Fibroblast of skin of back (primary cell): ENCODE measurements at places on chromosomes 1 and 21.
A peak's percentile ranks its signal among the peaks of the same experiment; 100 is the strongest.

- DNase-seq = peak; percentile 13
These were observed 312.3 kb upstream of the FAM78B start for GRCh38 chr1:166479052-166479631.

DNA sequence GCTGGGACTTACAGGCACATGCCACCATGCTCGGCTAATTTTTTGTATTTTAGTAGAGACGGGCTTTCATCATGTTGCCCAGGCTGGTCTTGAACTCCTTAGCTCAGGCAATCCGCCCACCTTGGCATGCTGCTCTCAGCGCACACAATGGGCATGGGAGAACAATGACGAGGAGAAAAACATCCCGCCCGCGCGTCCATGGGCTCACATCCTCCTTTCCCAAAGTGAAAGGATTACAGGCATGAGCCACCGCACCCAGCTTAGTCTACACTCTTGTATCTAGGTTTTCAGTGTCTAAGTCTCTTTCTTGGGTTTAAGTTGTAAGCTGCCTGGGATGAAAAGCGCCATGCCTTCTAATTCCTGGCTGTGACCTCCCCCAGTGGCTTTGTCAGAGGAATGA lies 37.9 kb downstream of the CDK18 start:
- no peak for DNase-seq

DNA sequence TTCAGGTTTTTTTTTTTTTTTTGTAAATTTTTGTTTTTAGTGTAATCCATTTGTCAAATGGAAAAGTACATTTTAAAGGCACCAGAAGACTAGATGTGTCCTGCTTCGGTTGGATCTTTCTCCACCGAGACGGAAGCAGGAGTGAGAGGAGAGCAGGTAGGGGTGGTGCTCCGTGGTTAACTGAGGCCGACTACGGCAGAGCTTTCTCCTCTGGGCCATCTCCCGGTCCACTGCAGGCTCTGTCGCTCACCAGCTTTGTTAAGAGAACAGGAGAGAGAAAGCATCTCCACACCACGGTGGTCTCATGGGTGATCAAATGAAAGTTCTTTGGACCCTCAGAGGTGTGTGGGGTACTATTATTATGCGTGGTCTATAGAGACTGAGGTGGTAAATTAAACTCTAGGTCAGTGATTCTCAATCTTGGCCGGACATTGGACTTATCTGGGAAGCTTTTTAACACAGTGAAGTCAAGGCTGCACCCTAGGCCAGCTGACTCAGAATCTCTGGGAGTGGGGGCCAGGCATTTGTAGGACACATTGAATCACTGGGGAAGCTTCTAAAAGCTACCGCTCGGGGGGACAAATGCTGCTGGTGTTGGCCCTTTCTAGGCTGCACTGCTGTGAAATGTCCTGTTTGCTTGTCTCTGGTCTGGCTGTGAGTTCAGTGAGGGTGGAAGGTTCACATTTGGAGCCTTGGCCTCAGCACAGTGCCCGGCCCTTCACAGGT lies 25.0 kb downstream of the ABCA4 start:
- DNase-seq = peak; percentile 41

DNA sequence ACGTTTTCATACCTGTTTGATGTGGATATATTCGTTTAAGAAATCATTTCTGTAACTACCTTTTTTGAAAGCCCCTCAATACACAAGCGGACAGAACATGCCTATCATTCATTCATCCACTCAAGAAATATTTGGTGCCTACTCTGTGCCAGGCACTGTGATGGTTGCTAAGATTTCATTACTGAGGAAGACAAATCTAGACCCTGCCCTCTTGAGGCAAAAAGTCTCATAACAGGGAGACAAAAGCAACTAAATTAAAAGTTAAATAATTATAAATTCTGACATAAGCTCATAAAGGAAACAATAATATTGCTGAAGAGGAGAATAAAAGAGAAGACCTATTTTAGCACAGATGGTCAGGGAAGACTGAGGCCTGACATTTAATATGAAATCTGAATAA lies 203.5 kb upstream of the ZNHIT6 start:
- peak; percentile 16 for DNase-seq

- DNase-seq = no peak
These were observed 224.9 kb downstream of the PTPRU start for GRCh38 chr1:29461115-29461739.

GRCh38 chr1:211643324-211644212 lies 31.9 kb downstream of the NEK2 start:
- peak; percentile 27 for DNase-seq

GRCh38 chr1:217053676-217054075 lies 330.4 kb upstream of the ESRRG start:
- no peak for DNase-seq

- DNase-seq = no peak
These were observed 22.6 kb upstream of the NOS1AP start for GRCh38 chr1:162046921-162047320.

DNA sequence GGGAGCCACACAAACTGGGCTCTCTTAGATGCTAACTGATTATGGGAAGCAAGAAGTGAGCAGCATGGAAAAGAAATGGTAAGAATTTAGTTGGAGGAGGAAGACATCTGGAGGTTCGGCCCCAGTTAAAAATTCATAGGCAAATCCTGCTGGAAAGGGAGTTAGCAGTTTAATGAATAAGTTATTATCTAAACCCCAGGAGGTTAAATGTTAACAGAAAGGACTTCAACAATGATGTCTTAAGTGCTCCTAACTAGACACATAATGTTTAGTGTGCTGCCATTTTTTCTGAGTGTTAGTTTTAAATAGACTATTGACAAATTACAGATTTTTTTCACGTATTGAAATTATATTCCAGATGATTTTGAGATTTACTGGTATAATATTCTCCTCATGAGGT lies 1265.3 kb upstream of the ADGRL2 start:
- no peak for DNase-seq

GRCh38 chr21:31948676-31949075 lies 75.9 kb downstream of the HUNK start:
- DNase-seq = no peak

DNA sequence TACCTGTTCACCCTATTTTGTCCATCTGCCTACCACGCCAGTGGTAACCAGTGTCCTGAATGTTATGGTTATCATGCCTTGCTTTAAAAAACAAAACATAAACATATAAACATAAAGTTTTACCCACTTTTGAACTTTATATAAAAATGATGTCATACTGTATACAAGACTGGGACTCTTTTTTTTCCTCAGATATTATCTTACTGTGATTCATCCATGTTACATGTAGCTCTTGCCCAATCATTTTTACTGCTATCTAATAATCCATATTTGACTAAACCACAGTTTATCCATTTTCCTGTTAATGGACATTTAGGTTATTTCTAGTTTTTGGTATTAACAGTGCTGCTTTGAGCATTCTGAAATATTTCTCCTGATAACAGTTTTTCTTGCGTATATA lies 78.8 kb downstream of the GPR161 start:
- DNase-seq = peak; percentile 4

DNA sequence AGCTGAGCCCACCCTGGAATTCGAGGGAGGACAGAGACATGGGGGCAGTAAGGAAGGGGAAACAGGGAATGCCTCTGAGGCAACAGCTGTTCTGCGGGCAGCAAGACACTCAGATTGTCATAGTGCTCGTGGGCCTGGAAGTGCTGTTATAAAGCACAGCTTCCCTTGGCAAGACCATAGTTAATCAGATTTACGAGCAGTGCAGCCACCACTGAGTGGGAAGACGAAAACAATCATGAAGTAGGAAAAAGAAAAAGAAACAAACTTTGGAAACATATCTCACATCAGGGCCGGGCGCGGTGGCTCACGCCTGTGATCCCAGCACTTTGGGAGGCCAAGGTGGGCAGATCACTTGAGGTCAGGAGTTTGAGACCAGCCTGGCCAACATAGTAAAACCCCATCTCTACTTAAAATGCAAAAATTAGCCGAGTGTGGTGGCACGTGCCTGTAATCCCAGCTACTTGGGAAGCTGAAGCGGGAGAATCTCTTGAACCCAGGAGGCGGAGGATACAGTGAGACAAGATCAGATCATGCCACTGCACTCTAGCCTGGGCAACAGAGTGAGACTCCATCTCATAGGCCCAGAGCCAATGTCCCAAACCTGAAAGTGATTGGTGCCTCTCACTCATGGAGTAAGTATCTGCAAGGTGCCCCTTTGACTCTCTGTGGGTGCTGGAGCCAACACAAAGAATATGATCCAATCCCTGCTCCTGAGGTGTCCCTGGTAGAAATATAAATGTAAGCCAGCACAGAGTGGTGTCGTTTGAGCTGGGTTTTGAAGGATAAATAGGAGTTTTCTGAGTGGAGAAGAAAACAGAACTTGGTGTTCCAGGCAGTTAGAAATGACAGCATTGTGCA lies 55.6 kb upstream of the GPR153 start:
- DNase-seq = no peak

DNA sequence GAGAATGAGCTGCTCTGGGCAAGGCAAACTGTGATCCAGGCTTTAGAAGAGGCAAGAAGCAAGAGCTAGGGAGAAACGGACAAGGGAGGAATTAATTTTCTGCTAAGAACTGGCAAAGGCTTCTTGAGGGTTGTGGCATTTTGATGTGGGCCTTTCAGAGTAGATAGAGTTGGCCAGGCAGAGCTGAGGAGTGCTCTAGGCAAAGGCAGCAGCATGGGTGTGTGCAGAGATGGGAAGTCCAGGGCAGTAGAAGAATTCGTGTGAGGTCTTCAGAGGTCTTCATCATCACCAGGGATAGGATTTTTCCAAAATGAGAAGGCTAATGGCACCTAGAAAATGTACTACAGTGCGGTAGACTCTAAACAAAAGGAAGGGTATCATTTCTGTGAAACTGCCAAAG lies 237.8 kb downstream of the LTN1 start:
- no peak for DNase-seq

DNA sequence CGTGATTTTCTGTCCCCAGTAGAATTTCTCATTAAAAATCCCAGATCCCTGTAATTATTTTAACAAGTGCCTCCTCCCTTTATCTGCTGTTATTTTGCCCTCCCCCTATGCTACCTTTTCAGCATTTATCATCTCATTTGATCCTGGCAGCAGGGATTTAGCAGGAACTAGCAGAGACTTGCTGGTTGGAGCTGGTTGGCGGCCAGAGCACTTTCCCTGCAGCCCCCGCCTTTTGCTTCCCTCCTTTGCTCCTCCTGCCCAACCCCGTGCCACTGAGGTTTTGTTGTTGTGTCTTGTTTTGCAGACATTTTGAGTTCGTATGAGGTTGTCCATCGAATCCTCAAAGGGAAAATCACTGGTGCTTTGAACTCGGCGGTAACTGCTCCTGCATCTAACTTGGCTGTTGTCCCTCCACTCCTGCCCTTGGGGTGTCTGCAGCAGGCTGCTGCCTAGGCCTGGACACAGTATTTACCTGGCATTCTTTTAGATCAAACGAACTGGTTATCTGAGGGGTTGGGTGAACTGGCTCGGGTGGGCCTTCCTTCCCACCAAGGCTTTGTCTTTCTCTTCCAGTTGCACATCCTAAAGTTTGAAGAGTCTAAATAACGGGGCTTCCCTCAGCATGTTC lies 11.2 kb downstream of the UBE2Q1 start:
- DNase-seq = no peak

DNA sequence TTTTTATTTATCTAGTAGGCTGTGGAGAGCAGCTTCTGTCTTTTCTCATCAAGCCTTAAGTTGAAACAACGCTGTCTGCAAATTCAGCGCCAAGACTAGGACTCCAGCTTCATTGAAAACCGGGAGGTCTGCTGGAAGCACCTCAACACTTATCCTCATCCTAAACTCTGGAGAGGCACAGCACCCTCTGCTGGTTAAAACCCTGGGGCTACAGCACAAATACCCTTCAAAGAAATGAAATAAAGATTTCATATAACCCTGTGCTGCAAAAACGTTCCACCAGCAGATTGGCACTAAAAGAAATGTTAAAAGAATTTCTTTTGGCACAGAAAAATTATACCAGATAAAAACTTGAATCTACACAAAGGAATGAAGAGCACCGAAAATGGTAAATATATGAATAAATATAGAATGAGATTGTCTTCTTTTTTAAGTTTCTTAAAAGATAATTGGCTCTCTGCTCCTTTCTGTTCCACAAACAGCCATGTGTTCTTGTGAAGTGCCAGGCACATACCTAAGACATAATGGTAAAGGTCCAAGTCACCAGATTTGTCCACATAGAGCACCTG lies 227.7 kb upstream of the SAMSN1 start:
- no peak for DNase-seq

GRCh38 chr1:245788269-245788668 lies 633.5 kb downstream of the KIF26B start:
- DNase-seq = peak; percentile 94

GRCh38 chr1:7346600-7347570 lies 424.2 kb upstream of the VAMP3 start:
- DNase-seq = no peak

- no peak for DNase-seq
These were observed 28.2 kb downstream of the PTGER3 start for GRCh38 chr1:71019233-71019969.

DNA sequence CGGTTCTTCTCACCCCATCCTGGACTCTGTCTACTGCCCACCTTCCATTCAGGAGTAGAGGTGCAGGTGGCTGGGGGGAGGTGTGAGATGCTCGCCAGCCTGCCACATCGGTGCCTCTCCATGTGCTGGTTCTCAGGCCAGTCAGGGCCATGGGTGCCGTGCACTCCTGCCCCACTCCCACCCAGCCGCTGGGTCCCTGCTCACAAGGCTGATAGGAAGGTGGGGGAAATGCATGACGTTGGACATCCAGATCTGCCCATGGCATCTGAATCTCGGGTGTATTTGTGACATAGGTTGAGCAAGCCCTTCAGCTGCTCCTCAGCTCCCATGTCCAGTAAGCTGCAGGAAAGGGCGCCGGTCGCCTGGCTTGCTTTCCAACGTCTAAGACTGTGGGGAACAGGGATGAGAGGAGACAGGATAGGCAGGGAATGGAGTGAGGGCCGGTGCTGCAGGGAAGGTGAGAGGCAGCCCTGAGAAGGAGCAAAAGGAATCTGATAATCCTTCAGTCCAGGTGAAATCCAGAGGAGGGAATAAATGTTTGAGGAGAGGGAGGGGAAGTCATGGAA lies 11.8 kb downstream of the S100A7A start:
- no peak for DNase-seq

DNA sequence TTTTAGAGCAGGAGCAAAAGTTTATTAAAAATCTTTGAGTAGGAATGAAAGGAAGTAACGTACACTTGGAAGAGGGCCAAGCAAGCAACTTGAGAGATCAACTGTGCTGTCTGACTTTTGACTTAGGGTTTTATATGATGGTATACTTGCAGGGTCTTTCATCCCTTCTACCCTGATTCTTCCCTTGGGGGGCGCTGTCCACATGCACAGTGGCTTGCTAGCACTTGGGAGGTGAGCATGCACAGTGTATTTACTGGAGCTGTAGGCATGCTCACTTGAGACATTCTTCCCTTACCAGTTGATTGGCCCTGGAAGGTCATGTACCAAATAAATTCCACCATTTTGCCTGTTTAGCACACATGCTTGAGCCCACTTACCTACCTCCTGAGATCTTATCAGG lies 1001.3 kb upstream of the ADGRL2 start:
- DNase-seq = no peak

DNA sequence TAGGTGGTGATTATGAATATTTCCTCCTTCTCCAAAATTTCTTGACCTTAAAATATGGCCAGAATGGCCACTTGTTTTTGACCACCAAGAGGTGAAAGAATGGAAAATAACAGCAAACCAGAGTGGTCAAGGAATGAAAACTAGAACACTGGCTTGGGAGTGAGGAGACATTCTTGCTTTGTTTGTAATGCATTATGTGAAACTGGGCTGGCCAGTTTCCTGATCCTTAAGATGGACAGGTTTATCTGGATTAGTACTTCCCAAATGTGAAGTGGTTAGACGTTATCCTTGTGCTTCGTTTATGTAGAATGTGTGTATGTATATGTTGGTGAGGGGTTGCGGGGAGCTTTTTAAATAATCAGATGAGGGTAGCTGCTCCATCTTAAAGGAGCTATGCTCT lies 12.8 kb downstream of the PLA2G4A start:
- no peak for DNase-seq

GRCh38 chr1:31666263-31666963 lies 21.7 kb upstream of the PEF1 start:
- peak; percentile 54 for DNase-seq
